ENCODE measurements at places on chromosomes 11 and 22.

DNA sequence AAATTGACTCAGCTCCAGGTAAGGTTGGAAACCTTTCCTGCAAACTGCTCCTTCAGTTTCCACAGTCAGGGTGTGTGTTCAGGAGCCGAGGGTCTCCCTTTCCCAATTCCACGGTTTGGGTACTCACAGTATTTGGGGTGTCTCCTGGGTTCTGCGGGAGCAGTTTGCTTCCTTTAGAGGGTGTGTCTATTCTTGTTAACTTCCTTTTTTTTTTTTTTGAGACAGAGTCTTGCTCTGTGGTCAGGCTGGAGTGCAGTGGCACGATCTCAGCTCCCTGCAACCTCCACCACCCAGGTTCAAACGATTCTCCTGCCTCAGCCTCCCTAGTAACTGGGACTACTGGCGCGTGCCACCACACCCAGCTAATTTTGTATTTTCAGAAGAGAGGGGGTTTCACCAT is 251.4 kb downstream of the LUZP2 start:
- no peak for DNase-seq

- no peak for DNase-seq
Observed at GRCh38 chr11:110989428-110990133, 255.9 kb upstream of the POU2AF2 start.

- DNase-seq, result no peak
Observed at GRCh38 chr11:134524896-134525845, 113.1 kb upstream of the B3GAT1 start.

DNA sequence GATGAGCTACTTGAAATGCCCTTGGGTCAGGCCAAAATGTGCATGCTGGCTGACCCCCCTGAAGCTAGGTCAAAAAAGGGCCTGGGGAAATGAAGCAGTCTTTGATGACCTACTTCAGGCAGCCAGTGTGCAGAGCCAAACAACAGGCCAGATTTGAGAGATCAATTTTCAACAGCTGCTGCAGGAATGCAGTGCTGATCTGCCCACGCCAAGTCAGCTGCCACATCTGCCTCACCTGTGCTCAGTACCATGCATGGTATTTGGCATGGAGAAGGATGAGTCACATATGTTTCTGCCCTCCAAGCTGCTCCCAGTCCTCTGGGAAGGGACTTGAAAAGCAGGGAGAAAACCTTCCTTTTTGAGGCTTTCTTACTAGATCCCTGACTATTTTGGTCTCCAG is 35.8 kb downstream of the MTNR1B start:
- DNase-seq, result no peak

- DNase-seq, result no peak
Observed at GRCh38 chr11:74957937-74958629, 9.0 kb downstream of the SPCS2 start.

- no peak for DNase-seq
Observed at GRCh38 chr11:74007691-74008372, 1.1 kb downstream of the UCP3 start.

Measured in GF-D8 (cell line).